ENCODE measurements at places on chromosomes 12 and 14.
A peak's percentile ranks its signal among the peaks of the same experiment; 100 is the strongest.

DNA sequence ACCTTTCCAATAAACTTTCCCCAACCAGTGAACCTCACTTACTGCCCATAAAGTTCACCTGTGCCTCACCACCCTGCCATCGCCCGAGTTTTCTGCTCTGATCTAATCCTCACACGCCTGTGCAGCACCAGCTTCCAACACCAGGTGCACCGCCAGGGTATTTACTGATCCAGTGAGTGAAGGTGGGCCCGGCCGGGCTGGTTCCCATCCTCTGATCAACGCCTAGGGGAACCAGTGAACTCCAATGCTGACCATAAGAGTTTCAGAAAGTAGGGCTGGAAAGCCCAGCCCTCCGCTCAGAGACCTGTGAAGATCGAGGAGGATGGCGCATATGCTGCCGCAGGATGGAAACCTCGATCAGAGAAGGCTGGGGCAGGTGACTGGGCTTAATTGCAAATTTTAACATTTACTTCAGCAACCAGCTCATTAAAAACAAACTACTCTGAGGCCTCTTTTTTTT is 685 bp upstream of the MYL6B start:
- DNase-seq, result peak; percentile 88

DNA sequence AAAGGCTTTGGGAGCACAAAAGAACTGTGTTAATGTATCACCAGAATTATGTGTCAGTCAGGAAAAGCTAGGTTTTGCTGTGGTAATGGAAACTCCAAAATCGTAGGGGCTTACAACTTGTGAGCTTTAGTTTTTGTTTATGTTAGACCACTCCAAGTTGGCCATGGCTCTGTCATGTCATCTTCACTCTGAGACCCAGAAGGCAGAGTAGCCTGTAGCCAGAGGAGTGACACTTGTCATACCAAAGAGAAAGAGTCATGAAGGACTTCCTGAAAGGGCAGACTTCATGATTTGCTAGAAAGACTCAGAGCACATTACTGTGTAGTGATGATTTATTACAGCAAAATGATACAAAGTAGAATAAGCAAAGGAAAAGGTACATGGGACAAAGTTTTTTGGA is 133.6 kb upstream of the SSTR1 start:
- no peak for DNase-seq

- peak; percentile 30 for DNase-seq
These were observed 171.7 kb upstream of the RTL1 start for GRCh38 chr14:101075025-101075800.

DNA sequence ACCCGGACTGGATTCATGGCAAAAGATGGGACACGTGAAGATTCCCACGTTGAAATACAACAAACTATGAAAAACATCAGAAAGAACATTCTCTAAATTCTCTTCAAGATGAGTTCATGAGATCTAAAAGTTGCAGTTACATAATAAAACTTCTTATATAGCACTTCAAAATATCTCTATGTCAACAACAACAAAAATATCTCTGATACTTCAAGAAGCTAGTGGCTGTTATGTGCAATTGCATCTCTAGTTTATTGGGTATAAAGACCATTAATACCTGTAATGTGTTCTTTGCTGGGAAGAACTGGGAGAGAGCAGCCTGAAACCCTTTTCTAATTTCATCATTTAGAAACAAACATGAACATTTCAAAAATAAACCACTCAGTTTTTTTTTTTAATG is 69.2 kb upstream of the RGS6 start:
- DNase-seq, result no peak

GRCh38 chr14:61042220-61042619 is 61.2 kb downstream of the SLC38A6 start:
- DNase-seq, result no peak

GRCh38 chr14:75752907-75753594 is 92.0 kb downstream of the TTLL5 start:
- DNase-seq, result no peak

DNA sequence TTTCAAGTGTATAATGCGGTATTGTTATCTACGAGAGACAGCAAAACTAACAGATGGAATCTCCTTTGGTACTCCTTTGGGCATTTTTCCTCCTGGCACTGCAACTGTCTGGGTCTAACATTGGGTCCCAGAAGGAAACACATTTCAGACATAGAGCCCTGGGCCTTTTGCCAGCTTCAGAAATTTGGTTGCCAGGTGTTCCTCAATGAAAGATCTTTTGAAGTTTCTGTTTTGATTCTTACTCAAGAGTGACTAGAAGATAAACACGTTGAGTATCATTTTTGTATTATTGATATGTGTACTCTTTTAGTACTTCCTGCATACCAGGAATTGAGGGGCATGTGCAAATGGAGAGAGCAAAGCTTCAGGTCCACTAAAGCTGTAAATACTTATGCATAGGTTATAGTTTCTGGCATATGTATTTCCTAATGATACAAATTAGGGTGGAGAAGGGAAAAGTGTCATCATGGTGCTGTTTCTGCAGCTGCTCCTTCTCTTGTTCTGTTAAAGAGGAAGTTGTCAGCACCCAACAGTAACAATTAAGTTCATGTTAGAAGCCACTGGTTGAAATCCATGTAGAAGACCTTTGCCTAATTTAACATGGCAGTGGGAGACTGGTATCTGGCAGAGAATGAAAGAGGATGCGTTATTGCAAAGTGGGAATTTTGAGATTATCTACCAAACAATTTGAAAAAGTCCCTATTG is 53.5 kb downstream of the SLC38A6 start:
- no peak for DNase-seq

DNA sequence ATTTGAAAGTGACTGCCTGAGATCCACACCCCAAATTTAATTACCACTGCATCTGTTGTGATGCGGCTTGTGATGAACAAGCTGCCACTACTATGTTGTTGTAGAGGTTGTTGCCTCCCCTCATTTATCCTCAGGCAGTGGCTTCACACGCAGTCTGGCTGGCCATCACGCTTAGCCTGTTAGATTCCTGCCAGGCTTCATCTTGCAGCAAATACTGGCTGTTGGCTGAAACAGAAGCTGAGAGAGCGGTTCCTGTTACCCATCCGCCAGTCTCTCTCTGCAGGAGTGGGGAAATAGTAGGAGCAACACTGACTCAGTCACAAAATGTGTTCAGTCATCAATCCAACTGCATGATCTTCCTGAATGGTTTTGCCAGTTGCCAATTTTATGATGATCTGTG is 934.4 kb downstream of the FLRT2 start:
- no peak for DNase-seq

- DNase-seq, result no peak
These were observed 86.5 kb downstream of the DAD1 start for GRCh38 chr14:22502551-22502950.

- DNase-seq, result no peak
These were observed 46.1 kb upstream of the PPP2R5C start for GRCh38 chr14:101715210-101716076.

GRCh38 chr12:100675432-100675831 is 101.9 kb downstream of the GAS2L3 start:
- DNase-seq, result no peak

DNA sequence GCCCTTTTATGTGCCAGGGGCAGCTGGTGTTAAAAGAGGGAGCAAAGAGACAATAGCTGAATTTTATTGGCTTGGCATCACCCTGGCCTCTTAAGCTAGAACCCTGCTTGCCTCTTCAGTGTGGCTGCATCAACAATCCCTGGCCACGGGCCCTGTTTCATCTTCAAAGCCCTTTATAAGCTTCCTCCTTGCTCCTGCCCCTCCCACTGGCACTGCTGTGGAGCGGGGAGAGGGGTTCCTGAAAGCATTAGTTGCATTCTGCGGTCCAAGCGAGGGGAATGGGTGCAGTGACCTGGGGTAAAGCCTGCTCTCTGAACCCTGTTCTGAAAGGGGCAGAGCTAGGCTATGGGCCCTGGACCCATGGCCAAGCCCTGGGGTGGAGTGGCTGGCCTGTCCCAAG is 220 bp upstream of the KRT83 start:
- DNase-seq, result peak; percentile 31

GRCh38 chr14:100677554-100678468 is 48.9 kb upstream of the DLK1 start:
- no peak for DNase-seq

GRCh38 chr14:81400202-81400678 is at the start of gene STON2:
STON2 (minus strand) TSS chr14:81400324; CDS start chr14:81398382, 1,942 bp downstream.
- no peak for DNase-seq

- DNase-seq, result no peak
These were observed 158.0 kb downstream of the SLC5A8 start for GRCh38 chr12:101051901-101052550.

GRCh38 chr12:113860950-113861349 is 105.2 kb downstream of the RBM19 start:
- DNase-seq, result no peak

GRCh38 chr14:36723530-36723929 is 61.9 kb downstream of the PAX9 start:
- no peak for DNase-seq

GRCh38 chr12:104207416-104208205 is 8.0 kb upstream of the TXNRD1 start:
- DNase-seq, result no peak

DNA sequence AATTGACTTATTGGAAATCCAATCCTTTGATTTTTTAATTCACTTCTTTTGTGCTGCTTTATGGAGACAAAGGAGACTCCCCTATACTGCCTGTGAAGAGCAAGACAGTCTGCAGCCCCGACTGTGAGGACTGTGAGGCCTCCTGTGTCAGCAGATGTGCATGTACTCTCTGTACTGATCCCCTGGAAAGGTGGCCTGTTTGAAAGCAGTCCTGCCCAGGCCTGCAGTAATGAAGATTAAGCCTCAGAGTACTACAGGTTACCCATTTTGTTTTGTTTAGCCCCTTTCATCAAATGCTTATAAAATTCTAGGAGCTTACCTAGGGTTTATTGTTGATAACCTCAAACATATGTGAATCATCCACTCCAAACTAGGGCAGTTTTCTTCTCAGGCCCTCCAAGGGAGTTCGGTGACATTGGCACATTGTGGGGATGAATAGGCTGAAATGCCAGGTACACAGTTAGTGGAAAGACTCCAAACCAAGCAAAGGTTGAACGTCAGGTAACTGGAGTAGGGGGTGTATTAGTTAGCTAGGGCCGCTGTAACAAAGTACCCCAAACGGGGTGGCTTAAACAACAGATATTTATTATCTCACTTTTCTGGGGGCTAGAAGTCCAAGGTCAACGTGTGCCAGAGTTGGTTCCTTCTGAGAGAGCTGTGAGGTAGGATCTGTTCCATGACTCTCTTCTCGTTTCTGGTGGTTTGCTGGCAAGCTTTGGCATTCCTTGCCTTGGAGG is 208.7 kb upstream of the BCL2L14 start:
- no peak for DNase-seq

DNA sequence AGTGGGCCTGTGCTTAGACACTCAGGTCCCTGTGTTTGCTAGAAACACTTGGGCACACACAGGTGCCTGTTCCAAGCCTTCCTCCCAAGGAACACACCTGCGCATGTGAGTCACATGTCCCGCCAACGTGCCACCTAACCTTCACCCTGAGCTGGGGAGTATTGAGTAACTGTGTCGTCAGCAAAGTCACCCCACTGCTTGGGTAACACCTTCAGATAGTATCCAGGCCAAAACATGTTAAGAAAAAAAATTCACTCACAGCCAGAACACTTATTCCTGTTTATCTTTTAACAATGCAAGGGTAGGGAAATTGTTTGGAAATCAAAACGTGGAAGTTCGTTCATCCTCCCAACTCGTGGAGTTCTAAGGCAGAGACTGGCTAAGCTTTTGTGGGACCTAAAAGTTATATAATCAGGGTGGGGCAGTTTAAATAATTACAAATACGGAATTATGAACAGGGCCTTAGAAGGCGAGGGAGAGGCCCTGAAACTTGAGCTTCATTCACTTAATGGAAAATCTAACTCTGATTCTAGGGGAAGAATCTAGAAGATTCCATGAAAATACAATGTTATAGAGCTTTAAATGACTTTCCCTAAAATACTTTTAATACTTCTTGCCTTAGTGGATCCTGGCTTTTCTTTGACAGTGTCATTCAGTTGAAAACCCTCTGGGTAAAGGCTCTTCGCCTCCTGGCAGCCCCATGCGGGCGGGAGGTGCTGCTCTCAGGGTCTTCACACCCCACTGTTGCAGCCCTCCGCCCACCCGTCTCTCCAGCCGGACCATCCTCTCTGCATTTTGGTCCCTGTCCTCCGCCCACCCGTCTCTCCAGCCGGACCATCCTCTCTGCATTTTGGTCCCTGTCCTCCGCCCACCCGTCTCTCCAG is 30.3 kb upstream of the ADIPOR2 start:
- peak; percentile 88 for DNase-seq

DNA sequence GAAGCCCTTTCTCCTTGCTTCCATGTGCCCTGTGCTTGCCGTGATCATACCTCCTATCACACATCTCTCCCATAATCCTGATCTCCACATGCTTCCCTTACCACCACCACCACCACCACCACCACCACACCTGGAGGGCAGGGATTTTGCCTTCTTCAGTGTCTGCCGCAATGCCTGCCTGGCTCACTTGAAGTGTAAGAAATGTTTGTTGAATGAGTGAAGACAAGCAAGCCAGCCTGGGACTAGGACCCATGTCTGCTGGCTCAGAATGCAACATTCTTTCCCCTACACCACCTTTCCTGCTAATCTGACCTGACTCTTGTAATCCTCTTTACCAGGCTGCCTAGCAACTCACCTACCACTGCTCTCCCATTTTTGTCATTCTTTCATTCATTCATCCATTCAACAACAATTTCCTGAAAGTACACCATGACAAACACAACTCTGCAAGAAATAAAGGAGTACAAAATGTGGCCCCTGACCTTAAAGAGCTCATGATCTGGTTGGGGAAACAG is 3.5 kb upstream of the NID2 start:
- DNase-seq, result no peak

DNA sequence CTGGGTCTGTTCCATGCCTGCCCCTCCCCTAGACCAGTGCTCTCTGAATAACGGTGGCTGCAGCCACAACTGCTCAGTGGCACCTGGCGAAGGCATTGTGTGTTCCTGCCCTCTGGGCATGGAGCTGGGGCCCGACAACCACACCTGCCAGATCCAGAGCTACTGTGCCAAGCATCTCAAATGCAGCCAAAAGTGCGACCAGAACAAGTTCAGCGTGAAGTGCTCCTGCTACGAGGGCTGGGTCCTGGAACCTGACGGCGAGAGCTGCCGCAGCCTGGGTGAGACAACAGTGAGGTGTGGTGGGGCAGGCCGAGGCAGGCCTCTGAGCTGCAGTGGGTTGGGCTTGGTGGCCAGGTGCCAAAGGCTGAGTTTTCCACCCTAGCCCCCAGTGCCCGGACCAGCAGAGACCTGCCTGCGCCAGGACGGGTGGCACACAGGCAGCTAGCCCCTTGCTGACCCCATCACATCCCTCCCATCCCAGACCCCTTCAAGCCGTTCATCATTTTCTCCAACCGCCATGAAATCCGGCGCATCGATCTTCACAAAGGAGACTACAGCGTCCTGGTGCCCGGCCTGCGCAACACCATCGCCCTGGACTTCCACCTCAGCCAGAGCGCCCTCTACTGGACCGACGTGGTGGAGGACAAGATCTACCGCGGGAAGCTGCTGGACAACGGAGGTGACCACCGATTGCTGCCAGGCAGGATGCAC is 28.2 kb upstream of the LRP1-AS start:
- peak; percentile 81 for DNase-seq

All from activated effector memory CD4-positive, alpha-beta T cell treated with anti-CD3 and anti-CD28 coated beads, Interleukin-2, amount 50 U/mL, for 16 hours (primary cell).